ENCODE measurements at places on chromosomes 4 and X. TPM values are rescaled to one million over a fixed set of nuclear protein-coding genes. Genes with fewer than 3 reads are reported as not detected.
A peak's percentile ranks its signal among the peaks of the same experiment; 100 is the strongest.

DNA sequence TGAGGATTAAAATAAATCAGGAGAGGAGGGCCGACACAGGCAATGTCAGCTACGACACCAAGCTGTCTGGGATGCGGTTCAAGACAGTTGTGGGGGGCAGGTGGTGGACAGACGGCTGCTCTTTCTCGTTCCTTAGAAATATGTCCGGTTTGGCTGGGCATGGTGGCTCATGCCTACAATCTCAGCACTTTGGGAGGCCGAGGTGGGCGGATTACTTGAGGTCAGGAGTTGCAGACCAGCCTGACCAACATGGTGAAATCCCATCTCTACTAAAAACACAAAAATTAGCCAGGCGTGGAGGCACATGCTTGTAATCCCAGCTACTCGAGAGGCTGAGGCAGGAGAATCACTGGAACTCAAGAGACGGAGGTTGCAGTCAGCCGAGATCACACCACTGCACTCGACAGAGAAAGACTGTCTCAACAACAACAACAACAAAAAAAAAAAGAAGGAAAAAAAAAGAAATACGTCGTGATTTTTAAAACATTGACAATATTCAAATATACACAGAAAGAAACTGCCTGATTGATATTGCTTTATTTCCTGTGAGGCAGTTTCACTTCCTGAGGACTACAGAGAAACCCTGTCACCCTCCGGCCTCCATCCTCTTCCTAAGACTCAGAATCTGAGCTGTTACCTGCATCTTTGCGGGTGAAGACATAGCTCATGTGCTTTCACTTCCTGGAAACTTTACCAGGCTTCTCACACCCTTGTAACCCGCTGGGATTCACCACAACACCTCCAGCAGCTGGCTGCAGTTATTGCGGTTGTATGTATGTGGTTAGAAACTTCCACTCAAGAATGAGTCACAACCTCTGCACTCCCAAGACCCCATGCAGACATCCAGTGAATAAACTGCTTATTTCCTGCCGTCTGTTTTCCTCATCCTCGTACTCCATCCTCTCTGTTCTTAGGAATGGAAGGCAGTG is 63.8 kb upstream of the STS start:
- DNase-seq = peak; percentile 84

CXCL6 gene
- polyA plus RNA-seq = 16.3 TPM

WAS gene
- not detected for polyA plus RNA-seq

DNA sequence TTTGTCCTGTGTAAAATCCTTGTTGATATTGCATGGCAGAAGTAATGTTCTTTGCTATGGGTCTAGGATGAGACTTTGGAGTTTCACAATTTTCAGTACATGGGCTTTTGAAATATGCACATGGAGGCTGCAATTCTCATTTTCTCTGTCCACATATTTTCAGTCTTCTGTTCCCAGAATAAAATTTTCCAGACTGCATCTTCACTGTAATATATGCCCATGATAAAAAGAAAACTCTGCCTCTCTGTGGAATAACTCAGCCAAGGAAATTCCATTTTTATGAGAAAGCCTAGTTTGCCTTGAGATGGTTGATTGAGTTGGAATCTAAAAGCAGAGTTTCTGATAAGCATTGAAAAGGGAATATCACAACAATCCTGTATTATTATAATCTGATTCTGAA is 601.4 kb upstream of the AADAT start:
- no peak for DNase-seq

DNA sequence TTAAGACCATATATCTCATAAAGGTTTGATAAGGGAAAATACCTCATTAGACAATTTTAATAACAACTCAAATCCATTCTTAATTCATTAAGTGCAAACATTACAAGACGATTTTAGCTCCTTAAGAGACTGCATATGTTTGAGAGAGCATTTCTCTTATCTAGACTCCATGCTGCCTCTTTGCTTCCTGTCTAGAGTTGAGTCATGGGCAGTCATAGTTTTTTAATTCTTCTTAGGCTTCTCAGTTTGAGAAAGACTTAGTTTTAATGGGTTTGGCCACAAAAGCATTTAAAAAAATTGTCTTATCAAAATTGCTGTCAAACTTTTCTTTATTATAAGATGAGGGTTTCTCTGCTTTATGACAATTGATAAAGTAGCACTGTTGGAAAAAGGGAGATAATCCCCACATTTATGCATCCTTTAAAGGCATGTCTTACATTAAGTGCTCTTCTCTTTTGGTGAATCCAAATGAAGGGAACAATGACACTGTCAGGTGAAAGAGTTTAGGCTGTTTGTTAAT is 713.4 kb downstream of the PCDH18 start:
- no peak for DNase-seq

RASSF6 gene
- not detected for polyA plus RNA-seq

Measured in GM23248 (cell line).